Upper lobe of right lung (tissue), 1 donor: ENCODE measurements at places on chromosomes 11 and 22.
A peak's percentile ranks its signal among the peaks of the same experiment; 100 is the strongest.

- no peak for DNase-seq
Observed at GRCh38 chr22:17083255-17083654, 1.5 kb upstream of the IL17RA start.

DNA sequence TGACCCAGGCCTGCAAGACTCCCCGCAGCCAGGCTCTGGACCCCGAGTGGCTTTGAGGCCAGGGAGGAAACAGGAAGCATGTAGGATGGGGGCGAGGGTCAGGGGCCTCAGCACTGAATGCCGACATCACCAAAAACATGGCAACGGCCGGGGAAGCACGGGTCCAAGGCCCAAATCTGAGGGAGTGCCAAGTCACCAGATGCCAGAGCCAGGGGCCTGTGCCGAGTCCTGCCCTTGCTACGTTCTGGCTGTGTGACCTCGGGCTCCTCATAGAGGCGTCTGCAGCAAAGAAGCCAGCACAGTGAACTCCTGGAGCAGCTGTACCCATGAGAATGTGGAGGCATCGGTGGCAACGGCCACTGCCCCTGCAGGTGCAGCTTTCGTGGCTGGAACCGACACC, 420.7 kb downstream of the CTTN start:
- no peak for DNase-seq

DNA sequence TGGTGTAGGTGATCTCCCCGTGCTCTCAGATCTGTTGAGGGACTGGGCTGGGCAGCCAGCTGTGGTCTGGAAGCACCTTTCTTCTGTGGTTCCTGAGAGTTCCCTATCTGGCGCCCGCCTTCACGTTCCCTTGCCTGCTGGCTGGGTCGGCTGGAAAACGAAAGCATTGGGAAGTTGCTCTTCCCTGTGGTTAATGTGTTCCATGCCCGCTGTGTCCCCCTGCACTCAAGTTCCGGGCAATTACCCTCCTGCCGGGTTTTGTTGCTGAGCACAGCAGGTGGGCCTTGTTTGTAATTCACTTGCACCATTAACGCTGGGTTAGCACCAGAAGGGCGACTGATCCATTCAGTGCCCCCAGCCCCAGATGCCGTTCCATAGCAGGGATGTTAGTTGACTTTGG, 134.1 kb downstream of the GRIK4 start:
- DNase-seq: peak; percentile 48

DNA sequence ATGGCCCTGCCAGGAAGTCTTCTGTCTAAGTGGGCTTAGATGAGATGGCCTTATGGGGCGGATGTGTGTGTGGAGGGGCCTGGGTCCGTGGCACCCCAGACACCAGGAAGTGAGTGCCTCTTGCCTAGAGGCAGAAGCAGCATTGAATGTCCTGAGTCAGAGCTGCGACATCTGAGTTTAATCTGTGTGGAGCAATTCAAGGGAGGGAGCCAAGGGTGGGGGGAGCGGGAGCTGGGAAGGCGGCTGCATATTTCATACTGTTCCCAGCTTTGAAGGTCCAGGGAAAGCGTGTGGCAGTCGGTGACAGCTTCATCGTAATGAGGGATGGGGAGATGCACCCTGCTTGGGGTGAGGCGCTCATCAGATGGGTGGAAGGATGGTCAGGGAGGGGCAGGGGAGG, 73.5 kb upstream of the THY1 start:
- no peak for DNase-seq

- DNase-seq: no peak
Observed at GRCh38 chr22:47918276-47918921, 1155.9 kb downstream of the TBC1D22A start.

DNA sequence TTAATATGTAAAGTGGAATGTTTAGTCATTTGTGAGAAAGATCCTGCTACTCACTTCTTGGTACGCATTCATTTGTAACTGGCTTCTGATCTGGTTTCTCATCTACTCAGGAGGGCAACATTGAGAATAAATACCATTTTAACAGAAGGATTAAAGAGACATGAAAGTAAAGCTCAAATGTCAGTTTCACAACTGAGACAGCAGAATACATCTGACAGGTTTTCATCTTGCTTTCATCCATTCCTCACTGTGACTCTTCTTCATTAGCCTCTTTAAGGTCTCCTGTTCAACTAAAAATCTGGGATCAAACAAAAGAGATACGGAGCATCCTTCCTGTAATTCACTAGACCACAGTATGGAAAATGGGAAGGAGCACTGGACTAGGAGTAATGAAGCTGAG, 31.4 kb upstream of the CCDC89 start:
- DNase-seq: no peak

DNA sequence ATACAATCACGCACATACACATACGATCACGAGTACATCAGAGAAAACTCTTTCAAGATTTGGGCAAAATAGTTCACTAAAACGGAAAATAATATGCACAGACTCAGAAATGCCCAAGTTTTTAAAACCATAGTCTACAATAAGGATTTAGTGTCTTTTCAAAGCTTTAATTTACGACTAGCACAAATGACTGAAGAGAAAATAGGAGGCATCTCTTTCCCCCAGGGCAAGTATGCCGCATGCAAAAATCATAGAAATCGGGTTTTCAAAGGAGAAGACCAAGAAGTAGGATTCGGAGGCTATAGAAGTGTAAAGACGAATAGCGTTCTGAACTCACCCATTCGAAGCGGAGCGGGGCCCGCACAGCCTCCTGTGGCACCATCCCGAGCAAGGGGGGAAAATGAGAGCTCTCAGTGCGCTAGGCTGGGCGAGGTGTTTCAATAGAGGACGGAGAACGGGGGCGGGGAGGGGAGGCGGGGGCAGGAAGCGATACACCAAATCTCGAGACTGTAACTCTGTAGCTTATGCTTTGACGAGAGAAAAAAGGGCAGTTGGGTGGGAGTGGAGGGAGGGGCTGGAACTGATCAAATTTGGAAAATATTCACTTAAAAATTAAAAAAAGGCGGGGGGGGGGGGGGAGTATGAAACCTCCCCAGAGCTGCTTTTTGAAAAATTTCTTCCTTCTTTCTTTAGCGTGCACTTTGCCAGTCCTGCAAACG, 15.8 kb downstream of the BLID start:
- DNase-seq: peak; percentile 65

- DNase-seq: no peak
Observed at GRCh38 chr11:65353900-65354264, 669 bp upstream of the TIGD3 start.

DNA sequence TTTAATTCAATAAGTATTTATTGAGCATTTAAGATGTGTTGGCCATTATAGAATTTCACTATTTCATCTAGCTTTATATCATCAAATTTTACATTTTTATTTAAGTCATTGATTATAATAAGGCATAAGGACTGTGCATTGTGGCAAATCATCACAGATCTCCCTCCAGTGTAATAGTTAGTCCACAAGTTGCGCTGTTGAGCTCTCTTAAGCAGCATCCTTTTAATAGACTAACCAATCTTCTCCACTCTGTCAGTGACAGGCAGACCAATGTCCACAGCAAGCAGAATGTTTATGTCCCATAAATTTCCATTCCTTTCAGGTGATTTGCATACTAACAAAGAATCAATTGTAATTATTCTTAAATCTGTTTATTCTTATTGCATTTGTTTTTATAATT, 595.3 kb upstream of the CCDC90B start:
- DNase-seq: no peak

- DNase-seq: peak; percentile 85
Observed at GRCh38 chr22:39496131-39496838, 5.8 kb upstream of the MIEF1 start.

- peak; percentile 82 for DNase-seq
Observed at GRCh38 chr11:1830322-1831223, 4.2 kb upstream of the SYT8 start.

- no peak for DNase-seq
Observed at GRCh38 chr11:11296434-11296833, 56.6 kb downstream of the CSNK2A3 start.

DNA sequence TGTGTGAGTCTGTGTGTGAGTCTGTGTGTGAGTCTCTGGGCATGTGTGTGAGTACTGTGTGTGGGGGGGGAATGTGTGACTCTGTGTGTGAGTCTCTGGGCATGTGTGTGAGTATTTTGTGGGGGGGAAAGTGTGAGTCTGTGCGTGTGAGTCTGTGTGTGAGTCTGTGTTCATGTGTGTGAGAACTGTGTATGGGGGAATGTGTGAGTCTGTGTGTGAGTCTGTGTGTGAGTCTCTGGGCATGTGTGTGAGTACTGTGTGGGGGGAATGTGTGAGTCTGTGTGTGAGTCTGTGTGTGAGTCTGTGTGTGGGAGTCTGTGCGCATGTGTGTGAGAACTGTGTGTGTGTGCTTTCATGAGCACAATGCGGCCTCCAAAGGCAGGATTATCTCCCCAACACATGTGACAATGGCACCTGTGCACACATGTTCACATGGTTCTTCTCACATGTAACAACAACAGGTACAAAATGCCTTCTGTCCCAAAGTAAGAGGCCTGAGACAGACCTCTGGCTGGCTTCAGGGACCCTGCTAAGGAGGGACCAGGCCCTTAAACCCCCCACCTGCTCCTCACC, 1.6 kb downstream of the CD5 start:
- no peak for DNase-seq

DNA sequence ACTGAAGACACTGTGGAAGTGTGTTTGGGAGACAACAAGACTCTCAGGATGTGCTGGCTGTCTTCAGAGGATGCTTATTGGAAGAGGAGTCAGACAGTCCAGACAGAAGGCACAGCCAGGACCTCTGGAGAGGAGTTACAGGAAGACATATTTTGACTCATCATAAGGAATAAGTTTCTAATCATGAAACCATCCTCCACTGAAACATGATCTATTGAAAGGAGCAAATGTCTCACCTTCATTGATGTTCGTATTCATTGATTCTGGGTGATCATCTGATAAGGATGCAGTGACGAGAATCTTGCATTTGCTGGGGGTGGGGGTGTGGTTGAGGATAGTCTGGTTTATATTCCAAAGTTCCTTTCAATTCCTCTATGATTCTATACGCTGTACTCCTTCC, 2.5 kb upstream of the CXCR5 start:
- DNase-seq: no peak

- no peak for DNase-seq
Observed at GRCh38 chr11:76735841-76736240, 47.3 kb upstream of the TSKU start.

DNA sequence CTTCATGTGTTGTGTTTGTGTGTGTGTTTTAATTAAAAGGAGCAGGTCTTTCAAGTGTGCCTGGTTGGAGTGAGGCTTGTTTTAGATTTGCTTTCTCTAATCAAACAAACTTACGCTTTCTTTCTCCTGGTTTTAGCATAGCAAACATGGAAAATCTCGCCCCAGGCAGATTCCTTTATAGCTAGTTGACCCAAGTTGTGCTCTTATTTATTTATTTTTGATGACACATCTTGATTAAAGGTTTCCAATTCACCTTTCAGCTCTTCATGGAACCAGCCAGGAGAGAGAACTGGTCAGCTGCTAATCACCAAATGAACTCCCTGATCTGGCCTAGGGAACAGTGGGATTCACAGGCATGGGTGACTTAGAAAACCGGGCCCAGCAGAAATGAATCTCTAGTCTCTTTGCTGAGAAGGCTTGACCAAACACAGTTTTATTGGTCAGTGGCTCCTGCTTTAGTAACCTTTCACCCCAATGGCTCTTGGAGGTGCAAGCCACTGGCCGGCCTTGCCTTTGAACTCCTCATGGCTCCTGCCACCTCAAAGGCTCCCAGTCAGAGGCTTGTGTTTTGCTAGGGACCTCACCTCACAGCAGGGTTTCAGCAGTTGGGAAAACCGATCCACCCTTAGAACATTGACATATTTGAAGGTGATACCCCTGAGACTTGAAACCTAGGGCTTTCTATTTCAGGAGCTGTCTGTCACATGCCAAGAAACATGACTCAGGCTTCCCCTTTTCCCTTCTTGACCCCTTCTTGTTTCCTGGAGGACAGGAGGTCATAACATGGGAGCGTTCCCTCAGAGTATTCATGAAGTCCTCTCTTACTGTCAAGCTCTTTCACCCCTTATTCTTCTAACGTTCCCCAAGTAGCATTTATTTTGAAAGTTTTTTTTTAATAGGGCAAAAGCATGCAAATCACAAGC, 48.8 kb downstream of the EXT2 start:
- DNase-seq: no peak

- no peak for DNase-seq
Observed at GRCh38 chr22:31350410-31350863, 4.3 kb upstream of the PATZ1 start.

- DNase-seq: no peak
Observed at GRCh38 chr11:7422544-7423331, 62.6 kb upstream of the OLFML1 start.

- DNase-seq: no peak
Observed at GRCh38 chr11:10727146-10727851, 23.7 kb upstream of the CTR9 start.

- no peak for DNase-seq
Observed at GRCh38 chr11:8681837-8682302, 595 bp downstream of the TRIM66 start.

- no peak for DNase-seq
Observed at GRCh38 chr22:40236131-40236665, 58.5 kb downstream of the TNRC6B start.

GRCh38 chr11:71075116-71075720, 177.2 kb downstream of the SHANK2 start:
- no peak for DNase-seq

DNA sequence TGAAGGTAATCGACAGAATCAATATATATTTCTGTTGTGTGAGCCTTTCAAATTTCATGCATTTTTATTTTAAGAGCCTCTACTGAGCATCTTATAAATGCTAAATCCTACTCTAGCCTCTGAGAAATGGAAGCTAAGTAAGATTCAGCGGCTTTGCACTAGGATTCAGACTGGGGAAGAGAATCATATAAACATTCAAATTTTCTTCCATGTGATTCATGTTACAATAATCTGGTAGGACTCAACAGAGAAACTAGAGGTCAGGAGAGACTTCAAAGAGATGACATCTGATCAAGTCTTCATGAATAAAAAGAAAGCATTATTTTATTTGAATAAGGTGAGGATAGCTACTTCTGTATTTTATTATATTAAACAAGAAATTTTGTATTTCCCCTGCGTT, 538.9 kb downstream of the DLG2 start:
- DNase-seq: no peak

GRCh38 chr11:123628936-123629683, 25.3 kb downstream of the SCN3B start:
- DNase-seq: no peak

GRCh38 chr11:46120346-46121300, 631 bp downstream of the PHF21A start:
- peak; percentile 68 for DNase-seq

GRCh38 chr11:131888230-131888855, 517.9 kb downstream of the NTM start:
- DNase-seq: no peak

- DNase-seq: no peak
Observed at GRCh38 chr11:32437495-32438345, 2.4 kb upstream of the WT1 start.

DNA sequence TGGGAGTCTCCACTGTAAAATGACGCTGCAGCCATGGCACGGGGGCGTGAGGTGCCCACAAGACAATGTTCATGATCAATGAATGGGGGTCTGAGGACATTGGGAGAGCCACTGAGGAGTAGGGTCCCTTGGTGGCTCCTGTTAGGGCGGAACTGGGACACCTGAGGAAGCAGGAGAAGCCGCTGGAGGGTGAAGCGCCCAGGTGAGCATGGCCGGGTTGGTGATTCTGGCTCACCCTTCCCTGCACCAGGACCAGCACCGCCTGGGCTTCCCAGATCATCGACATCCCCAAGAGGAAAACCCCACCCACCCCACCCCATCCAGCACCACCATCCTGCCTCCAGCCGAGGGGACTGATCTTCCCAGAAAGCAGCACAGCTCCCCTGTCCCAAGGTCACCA, 30.6 kb downstream of the SHANK2 start:
- peak; percentile 45 for DNase-seq
